ENCODE measurements at places on chromosomes 11 and 22.
A peak's percentile ranks its signal among the peaks of the same experiment; 100 is the strongest.

DNA sequence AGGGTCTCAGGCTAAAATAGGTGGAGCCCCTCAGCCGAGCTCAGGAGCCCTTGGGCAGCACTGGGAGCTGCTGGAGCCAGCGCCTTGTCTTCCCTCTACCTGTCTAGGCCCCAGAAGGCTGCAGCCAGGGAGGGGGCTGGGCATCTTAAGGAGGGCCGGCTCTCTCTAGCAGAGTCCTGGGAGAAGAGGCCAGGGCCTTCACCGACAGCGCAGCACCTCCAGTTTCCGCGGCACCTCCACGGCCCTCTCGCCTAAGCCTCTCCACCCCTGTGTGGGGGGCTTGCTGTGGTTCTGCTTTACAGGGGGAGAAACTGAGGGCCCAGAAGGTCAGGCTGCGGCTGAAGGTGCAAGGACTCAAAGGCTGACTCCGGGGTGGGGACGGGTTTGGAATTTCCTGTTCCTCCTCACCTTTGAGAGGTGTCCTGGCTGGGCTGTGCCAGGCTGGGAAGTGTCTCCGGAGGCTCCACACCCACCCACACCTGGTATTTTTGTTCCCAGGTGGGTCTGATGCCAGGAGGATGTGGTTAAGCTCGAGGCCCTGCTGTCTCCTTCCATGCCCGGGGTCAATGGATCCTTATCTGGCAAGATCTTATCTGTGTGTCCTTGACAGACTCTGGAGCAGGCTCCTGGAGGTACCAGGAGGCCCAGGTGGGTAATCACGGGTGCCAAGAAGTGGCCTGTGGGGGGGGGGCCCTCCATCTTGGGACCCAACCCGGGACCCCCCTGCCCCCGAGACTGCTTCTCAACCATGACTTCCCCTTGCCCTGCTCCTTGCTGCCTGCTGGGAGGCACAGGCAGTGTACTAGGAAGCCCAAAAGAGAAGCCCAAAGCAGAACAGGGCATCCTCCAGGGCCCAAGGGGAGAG, 95.3 kb upstream of the FGF3 start:
- DNase-seq, result no peak

DNA sequence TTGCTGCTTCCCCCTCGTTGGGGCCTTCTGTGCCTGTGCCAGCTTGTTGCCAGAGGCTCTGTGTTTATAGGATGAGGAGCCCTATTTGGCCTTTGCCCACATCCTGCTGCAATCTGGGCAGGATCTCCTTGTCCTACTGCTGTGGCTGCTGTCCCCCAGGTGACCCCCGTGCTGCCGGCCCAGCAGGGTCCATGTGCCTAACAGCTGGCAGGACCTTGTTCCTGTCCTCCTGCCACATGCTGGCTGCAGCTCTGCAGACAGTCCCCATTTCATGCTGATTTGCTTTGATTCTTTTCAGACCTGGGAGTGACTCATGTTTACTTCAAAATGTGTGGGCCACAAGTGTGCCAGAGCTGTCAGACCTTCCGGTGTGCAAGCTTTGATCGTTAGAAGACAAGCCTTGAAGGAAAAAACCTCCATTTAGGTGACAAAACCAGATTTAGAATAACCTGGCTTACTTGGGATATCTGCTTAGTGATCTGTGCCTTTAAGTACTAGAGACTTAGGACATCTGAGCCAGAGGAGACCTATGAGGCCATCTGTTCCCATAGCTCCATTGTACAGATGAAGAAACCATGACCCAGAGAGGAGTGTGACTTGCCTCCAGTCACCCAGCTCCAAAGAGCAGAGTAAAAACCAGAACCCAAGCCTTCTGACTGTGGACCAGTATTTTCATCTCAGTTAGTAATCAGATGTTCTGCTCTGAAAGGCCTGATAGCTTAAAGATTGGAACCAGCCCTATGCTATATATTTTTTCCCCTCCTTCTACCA, 11.1 kb downstream of the NAV2 start:
- DNase-seq, result no peak

- DNase-seq, result no peak
These were observed 16.8 kb downstream of the OR56B4 start for GRCh38 chr11:6124245-6124644.

- DNase-seq, result no peak
These were observed 35.0 kb downstream of the ZC3H12C start for GRCh38 chr11:110128161-110128560.

- no peak for DNase-seq
These were observed 680.0 kb downstream of the BRD1 start for GRCh38 chr22:49147617-49148175.

- no peak for DNase-seq
These were observed 36.8 kb downstream of the KIRREL3 start for GRCh38 chr11:126963603-126964363.

DNA sequence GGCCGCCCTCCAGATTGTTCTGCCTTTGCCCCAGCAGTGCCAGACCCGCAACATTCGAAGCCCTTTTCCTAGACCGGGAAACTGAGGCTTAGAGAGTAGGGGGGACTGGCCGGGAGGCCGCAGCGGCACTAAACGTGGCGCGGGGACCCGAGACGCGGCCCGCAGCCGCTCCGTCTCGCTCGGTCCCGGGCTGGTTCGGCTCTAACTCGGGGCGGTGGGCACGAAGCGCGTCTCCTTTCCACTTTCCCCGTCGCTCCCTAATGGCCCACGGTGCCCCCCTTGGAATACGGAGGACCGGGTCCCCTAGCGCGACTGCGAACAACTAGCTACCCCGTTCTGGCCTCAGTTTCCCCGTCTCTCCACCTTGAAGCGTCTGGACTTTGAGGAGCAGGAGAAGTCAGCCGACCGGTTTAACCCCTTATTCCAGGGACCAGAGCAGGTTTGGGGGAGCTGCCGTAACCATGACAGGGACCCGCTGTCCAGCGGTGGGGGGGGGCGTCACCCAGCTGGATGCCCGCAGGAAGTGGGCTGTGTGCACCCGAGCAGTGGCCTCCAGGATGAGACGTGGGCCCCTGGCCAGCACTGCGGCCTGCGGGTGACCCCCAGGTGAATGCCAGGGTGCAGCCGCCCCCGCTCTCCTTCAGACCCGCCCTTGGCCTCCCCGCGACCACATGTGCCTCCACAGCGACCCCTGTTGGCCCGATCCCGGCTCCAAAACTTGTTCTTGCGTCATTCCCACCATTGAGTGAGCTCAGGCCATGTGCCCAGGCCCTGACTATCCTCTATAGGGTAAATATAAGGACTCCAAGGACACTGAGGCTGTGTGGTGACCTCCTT, 1.1 kb downstream of the CDC42EP1 start:
- peak; percentile 97 for DNase-seq

GRCh38 chr22:41752011-41752970, 48.2 kb upstream of the CCDC134 start:
- no peak for DNase-seq

- DNase-seq, result no peak
These were observed 117.2 kb upstream of the BMAL1 start for GRCh38 chr11:13160346-13160745.

DNA sequence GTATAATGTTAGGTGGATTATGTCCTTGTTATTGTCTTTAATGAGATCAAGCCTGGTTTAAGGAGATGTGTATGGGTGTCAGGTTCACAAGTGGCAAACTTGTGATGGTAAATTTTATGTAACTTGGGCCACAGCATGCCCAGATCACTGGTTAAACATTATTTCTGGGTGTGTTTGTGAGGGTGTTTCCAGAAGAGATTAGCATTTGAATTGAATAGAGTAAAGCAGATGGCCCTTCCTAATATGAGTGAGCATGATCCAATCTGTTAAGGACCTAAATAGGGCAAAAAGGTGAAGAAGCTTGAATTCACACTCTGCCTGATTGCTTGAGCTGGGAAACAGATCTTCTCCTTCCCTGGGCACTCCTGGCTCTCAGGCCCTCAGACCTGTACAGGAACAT, 20.7 kb downstream of the OR5B21 start:
- DNase-seq, result no peak

DNA sequence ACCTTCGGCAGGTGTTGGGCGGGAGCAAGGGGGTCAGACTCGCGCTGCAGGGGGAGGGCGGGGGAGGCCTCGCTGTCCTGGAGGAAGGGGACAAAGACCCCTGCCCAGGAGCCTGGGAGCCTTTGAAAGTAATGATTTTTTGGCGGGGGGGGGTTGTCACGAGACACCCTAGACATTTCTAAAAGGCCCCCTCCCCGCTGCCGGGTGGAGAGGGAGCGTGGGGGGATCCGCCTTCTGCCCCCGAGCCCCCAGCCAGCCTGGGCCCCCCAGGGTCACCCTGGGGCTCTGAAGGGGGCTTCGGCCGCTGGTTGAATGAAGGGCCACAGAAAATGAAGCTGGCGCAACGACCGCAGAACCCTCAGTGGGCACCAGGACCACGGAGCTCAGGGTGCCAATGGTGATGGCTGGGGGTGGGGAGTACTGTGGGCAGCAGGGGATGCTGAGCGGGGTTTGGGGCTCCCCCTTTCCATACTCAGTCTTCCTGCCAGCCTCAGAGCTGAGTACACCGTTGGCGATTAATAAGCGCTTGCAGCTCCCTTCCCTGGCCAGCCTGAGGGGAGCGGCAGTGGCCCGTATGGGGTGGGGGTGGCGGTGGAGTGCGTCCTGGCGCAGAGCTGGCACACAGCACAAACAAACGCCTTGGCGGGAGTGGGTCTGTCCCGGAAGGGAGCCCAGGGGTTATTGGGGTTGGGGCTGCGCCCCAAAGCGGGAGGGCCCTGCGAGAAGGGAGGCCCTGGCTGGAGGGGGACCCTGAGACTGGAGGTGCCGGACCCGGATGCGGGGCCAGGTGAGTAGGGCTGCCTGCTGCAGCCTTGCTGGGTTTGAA, 1.2 kb upstream of the DUSP8 start:
- DNase-seq, result peak; percentile 90

DNA sequence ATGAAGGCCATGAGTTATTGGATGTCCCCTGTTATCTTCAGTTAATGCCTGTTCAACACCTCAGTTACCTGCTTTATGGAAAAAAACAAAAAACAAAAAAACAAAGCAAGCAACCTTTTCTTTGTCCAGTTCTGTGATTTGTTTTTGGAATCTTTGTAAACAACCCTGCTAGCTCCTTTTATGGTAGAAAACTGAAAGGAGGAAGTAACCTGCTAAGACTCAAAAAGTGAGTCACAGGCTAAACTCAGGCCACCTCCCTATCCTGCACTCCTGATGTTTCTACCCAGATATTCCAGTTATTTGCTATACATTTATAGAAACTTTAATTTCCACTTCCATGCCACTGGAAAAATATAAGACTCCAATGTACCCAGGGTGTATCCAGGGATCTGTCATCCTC, 20.6 kb upstream of the TLCD5 start:
- no peak for DNase-seq

DNA sequence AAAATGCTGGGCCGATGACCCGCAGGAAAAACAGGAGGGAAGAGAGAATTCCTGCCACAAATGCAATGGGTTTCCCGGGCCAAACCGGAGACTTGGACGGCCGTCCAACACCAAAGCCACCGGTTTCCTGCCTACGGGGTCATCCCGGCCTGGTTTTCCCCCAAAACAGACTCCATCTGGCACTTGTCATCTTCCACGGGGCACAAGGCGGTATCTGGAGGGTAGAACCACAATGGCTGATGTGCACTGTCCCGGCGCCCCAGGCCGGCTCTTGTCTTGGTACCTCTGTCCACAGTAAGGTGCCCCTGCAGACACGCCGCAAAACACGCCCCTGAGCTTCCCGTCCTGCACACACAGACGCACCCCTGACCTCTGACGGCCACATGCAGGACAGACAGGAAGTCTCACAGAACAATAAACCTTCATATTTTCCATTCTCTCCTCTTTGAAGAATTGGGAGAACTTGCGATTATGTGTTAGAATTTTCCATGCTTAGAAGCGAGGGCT, 20.1 kb downstream of the CELSR1 start:
- peak; percentile 66 for DNase-seq

- no peak for DNase-seq
These were observed 225.1 kb upstream of the MPPED2 start for GRCh38 chr11:30811226-30811755.
